ENCODE measurements at places on chromosomes 6 and 20.

DNA sequence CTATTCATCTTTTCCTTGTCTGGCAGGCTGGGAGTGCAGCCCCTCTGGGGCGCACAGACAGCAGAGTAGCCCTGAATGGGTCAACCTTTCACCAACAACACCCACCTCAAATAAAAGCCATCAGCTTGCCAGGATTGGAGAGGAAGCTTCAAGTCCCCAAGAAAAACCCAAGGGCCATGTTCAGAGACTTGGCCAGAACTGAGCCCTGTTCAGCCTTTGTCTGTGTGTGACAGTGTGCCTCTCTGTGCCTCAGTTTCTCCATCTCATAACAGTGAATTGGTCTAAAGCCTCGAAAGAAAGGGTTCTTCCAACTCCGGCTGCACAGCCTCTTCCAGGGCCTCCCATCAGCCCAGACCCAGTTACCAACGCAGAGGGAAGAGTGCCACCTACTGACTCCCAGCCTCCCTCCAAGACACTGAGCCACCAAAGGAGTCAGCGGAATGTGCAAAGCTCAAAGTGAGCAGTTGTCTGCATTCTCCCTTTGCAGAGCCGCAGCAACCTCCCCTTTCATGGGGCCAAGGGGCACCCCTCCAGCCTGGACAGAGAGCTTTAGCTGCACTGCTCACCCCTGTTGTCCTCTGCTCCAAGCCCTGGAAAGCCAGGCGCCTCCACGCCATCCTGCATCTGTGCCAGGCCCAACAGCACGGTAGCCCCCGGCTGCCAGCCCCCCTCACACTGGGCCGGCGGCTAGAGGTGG, 82.7 kb upstream of the TOP1 start:
- DNase-seq = no peak

- DNase-seq = no peak
Measured at GRCh38 chr20:47055699-47056369, 161.2 kb downstream of the EYA2 start.

DNA sequence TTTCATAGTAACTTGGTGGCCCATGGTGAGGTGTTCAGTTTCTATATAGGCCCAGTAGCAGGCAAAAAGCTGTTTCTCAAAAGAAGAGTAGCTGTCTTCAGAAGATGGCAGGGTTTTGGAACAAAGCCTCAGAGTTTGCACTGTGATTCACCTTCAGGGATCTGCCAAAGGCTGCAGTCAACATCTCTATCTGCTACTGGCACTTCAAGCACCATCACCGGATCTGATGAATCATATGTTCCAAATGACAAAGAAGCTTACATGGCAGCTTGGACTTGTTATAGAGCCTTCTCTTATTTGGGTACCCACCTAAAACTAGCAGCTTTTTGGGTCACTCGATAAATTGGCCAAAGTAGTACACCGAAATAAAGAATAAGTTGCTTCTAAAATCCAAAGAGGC, 39.5 kb downstream of the PKIB start:
- no peak for DNase-seq

GRCh38 chr20:23072892-23073586, 13.1 kb downstream of the CD93 start:
- no peak for DNase-seq

DNA sequence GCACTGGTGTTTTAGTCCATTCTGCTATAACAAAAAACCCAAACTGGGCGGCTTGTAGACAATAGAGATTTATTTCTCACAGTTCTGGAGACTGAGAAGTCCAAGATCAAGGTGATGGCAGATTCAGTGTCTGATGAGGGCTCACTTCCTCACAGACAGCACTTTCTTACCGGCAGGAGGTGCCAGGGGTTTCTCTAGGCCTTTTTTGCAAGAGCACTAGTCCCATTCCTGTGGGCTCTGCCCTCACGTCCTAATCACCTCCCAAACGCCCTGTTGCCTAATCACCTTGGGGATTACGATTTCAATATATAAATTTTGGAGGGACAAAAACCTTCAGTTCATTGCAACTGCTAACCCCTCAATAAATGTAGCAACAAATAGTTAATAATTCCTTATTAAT, 140.0 kb upstream of the SGK1 start:
- DNase-seq = no peak

GRCh38 chr6:6191909-6192308, 128.6 kb downstream of the F13A1 start:
- DNase-seq = no peak

- DNase-seq = peak; percentile 40
Measured at GRCh38 chr20:64083378-64083803, 807 bp downstream of the LKAAEAR1 start.

- no peak for DNase-seq
Measured at GRCh38 chr6:35052694-35053565, 88.2 kb downstream of the TCP11 start.

DNA sequence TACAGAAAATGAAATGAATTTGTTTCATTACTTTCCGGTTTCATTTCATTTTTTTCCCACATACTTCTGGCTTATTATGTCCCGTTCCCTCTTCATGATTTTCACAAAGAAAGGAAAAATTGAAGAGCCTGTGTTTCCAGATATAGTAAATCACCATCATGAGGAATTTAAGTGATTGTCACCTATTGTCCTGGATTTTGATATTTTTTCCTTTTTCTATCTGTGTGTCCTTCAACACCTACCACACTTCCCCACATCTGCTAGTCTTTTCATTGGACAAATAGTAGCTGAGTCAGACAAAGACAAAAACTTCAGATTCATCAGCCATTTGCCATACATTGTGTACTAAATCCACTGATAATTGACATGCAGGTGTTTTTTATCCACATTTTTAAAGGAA, 258.2 kb upstream of the HSF2 start:
- DNase-seq = no peak

- no peak for DNase-seq
Measured at GRCh38 chr6:81166770-81167169, 585.7 kb downstream of the TENT5A start.

- no peak for DNase-seq
Measured at GRCh38 chr6:142241061-142241460, 60.7 kb upstream of the ADGRG6 start.

DNA sequence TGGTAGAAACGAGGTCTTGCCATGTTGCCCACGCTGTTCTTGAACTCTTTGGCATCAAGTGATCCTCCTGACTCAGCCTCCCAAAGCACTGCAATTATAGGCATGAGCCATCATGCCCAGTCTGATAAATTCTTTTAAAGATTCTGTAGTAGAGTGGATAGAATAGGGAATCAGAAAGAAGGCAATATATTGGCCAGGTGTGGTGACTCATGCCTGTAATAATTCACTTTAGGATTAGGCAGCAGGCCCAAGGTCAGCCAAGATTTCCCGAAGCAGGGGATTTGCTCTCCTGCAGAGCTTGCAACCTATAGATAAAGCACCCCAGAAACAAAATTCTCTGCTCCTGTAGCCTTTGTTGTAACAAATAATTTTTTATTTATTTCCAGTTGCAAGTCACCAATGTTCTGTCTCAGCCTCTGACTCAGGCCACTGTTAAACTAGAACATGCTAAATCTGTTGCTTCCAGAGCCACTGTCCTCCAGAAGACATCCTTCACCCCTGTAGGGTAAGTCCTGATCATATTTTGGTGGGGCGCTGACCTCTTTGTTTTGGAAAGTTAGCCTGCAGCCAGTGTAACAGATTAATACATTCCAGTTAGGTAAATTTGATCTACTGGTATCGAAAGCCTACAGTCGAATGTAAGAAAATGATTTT, 30.4 kb upstream of the MROH8 start:
- DNase-seq = no peak

DNA sequence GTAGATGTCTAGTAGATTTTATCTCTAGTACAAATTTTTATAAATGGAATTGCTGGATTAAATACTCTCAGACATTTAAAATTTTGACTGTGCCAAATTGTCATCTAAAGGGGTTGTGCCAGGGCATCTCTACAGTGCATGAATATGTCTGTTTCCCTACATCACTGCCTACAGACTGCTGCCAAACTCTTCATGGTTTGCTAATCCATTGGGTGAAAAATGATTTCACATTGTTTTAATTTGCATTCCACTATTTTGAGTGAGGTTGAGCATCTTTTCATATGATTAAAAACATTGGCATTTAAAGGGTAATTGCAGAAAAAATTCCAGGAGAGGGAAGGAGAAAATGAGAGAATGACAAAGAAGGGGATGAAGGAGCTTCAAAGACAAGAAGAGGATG, 267.7 kb upstream of the RNF24 start:
- DNase-seq = no peak

DNA sequence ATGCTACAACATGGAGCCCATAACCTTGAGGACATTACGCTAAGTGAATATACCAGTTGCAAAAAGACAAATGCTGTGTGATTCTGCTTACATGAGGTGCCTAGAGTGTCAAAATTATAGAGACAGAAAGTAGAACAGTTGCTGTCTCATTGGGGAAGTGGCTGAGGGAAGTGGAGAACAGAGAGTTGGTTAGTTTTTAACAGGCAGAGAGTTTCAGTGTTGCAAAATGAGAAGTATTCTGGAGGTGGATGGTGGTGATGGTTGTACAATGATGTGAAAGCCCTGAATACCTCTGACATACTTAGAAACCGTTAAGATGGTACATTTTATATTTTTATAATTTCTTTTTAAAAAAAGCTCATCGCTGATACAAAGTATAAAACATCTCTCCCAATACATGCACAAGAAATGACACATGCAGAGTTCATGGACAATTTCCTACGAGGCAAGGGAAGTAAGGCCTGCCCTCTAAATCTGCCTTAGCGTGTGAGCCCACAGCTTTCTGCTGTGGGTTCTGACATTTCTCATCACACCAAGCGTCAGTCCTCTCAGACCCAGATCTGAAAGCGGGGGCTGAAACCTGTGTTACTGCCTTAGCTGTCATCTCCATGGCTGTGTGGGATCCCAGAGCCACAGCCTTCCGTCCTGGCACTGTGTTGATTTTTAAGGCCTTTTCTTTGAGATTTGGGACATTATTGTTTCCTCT, 126.0 kb downstream of the RNASET2 start:
- no peak for DNase-seq

- DNase-seq = no peak
Measured at GRCh38 chr6:47084610-47085009, 42.5 kb upstream of the ADGRF1 start.

- no peak for DNase-seq
Measured at GRCh38 chr6:150079604-150080003, 10.7 kb upstream of the ULBP3 start.

DNA sequence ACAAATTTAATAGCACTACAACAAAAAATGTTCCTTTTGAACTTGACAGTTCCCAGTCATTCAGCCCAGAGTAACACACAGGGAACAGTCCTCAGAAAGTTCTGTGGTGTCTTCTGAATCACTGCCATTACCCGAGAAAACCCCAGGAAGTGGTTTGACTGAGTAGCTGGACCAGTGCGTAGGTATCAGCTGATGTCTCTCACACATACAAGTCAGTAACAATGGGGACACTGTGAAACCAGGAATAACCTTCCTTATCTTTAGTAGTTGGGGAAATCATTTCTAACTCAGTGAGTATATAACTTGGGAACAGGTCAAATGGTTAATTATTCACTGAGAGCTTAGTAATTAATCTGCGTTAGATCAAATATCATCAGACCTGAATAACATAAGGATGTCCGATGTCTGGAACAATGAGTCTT, 73.1 kb downstream of the HIVEP2 start:
- no peak for DNase-seq

DNA sequence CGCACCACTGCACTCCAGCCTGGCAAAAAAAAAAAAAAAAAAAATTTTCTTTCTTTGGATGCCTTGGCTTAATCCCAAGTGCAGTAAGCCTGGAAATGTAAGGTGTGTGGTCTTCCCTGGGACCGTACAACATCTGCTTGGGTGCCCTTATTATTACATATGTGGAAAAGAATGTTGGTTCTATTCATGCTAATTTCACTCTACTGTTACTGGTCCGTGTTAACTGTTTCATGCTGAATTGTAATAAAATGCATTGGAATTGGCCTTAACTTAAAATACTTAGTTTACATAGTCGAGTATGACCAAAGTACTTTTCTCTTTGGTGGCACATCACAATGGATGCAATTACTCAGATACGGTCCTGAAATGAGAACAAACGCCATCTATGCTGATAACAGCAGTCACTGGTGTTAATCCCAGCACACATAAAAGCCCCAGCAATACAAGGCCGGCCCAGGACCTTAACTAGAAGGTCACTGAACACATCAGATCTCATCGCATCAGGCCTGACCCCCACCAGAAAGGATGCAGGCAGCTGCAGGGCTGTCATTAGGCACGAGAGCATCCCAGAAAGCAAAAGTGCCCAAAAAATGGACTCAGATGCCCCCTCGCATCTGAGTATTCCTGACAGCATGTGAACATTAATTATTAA, 1.2 kb downstream of the SERPINB6 start:
- DNase-seq = no peak

GRCh38 chr6:87514831-87515230, 42.1 kb downstream of the SLC35A1 start:
- no peak for DNase-seq

- DNase-seq = no peak
Measured at GRCh38 chr6:129749749-129750120, 39.8 kb upstream of the ARHGAP18 start.

DNA sequence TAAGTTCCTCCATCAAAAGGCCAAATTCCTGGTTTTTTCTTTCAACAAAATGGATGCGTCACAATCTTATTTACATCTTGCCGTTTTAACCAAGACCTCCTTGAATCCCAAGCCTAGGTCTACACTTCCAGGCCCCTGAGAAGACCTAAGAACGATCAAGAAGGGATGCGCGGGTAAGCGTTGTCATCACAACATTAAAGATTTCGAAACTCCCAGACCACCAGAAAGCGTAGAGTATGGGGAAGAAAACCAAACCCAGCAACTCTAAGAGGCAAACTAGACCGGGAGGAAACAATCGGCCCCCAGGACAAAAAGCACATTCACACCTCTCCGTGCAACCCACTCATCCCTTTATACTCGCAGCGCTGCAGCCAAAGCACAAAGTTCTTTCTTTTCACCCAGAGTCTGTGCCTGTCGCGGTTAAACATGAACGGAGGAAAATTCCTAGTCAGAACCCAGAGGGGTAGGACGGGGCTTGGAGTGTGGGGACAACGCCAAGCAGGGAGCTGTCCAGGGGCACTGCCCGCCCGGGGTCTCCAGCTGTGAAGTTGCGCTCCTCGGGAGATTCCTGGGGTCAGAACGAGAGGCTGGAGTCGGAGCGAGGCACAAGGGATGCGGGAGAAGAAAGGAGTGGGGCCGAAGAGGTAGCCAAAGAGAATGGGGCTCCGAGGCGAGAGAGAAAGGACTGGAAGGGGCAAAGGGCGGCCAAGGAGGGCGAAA, 725 bp downstream of the OSER1 start:
- DNase-seq = no peak

- DNase-seq = no peak
Measured at GRCh38 chr6:127939442-127940066, 38.7 kb upstream of the THEMIS start.

DNA sequence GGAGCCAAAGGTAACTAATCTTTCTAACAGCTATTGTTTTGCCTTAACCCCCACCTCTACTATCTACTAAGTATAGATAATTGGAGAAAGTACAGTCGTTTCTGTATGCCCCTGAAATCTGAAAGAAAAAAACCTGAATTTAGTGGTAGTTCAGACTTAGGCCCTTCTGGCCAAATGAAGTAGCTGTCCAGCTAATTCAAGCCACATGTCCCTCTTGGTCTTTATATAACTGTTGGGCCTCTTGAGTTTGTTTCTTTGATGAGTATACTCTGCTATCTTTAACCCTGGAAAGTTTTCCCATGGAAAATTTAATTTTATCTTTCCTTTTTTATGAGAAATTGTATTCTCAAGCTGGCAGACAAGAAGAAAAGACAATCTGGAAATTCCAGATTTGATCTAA, 73.0 kb upstream of the FAM8A1 start:
- no peak for DNase-seq

Measured in stimulated activated CD4-positive, alpha-beta T cell treated with anti-CD3 and anti-CD28 coated beads, Interleukin-1b, Interleukin-23, amount 100 ng/mL, for 1 hour (primary cell).